Esophagus mucosa (tissue), 1 donor: ENCODE measurements at places on chromosomes 2 and 18.

DNA sequence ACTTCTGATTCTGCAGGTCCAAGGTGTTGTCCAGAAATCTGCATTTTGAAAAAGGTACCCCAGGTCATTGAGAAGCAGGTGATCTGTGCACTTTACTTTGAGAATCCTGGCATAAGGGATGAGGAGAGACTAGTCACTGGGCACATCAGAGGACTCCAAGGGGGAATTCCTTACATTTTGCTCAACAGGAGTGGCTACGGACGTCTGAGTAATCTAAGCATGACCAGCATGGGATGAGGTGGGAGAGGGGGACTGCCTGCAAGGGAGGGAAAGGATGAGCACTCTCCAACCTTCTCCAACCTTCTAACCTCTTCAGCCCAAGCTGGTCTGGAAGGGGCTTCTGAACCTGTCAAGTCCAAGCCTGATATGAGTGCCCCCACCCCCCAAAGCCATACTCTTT, 55.5 kb downstream of the MARCHF4 start:
- ATAC-seq, result no peak

- ATAC-seq, result peak; percentile 96
Measured at GRCh38 chr2:219684721-219685689, 57.6 kb downstream of the SLC4A3 start.

GRCh38 chr2:159853101-159853500, 55.1 kb upstream of the CD302 start:
- ATAC-seq, result no peak

DNA sequence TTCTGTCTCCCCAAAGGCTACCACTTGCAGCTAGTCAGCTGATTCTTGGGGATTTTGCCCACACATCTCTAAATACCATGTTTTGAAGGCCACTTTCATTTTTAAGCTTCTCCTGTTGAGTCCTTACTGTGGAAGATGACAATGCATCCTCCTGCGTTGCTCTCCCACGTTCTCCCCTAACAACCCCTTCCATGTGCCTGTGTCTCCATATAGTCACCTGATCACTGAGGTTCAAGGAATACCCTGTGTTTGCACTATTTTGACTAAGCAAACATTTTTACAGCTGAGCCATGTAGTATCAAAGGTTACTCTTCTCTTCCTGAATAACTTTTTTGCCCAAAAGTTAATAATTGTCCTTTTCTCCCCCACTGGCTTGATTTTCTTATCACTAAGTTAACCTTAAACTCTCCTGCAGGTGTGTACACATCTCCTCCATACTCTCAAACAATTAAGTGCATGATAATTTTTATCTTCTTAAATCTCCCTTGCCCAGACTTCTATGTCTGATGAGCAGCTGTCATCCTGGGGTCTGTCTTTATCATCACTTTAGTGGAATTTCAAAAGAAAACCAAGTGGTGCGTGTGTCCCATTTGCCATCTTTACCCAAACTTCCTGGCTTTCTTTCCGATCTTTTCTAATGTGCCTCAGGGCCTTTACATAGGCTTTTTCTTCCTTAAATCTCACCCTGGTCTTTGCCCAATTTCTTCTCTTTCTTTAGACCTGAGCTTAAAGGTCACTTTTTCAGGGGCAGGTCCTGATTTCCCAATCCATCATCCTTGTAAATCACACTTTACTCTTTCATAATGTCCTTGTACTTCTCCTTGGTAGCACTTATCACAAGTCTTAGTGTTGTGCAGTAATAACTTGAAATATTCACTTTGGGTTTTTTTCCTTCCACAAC, 85.2 kb upstream of the SPATS2L start:
- no peak for ATAC-seq

DNA sequence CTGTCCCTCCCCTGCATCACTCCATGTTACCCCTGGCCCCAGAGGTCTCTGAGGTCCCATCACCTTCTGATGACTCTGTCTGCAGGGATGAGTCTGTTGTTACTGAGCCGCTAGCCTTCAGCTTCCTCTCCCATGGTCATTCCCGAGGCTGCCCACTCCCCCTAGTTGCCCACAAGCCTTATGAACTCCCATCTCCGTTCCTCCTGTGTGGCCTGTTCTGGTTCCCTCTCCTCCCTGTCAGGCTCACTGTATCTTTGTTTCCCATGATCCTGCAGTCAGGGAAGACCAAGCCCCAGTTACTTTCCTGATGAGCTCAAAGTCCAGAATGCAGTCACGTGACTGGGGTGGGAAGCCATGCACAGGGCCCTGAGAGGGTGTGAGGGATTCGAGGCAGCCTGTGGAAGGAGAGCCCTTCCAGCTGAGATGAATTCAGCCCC, 39.5 kb downstream of the INPP4A start:
- no peak for ATAC-seq

DNA sequence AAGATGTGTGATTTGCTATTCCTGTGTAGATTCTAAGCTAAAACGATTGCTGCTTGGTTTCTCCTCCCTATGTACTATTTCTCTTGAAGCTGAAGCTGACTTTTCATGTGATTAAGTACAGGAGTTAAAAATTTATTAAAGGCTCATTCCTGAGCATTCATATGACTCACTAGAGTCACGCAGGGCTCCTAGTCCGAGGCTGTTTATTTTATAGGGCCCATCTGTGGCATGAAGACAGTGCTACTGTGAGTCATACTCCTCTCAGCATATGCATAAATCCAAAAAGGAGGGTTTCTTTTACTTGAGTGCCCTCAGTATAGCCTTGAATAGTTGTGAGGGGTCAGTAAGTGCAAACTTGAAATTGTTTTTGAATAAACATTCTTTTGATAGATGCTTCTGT, 378.8 kb downstream of the PTPRM start:
- ATAC-seq, result peak; percentile 61

GRCh38 chr2:20575414-20575813, 75.5 kb downstream of the HS1BP3 start:
- no peak for ATAC-seq

GRCh38 chr2:176098366-176099158, 1.0 kb upstream of the HOXD12 start:
- ATAC-seq, result no peak

DNA sequence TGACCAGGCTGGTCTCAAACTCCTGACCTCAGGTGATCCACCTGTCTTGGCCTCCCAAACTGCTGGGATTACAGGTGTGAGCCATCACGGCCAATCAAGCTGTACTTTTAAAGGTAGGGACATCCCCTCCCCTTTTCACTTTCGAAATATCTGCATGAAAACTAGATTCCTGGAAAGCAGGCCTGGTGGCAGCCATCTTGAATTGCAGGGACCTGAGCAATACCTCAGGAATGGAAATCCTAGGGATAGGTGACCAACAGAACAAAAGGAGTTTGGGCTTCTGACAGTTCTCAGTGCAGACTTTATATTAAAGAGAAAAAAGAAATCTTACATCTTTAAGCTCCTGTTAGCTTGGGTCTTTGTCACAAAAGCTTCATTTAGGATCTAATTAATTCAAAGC, 62.6 kb downstream of the KLF7 start:
- ATAC-seq, result no peak
